Placental pericyte (primary cell): ENCODE measurements at places on chromosomes 2 and 18. TPM values are rescaled to one million over a fixed set of nuclear protein-coding genes. Genes with fewer than 3 reads are reported as not detected.

Gene ALPP
- total RNA-seq, result under 0.01 TPM in 1 of 2 replicates, not detected in the other

Gene ALK
- 0.29 TPM in 1 of 2 replicates, not detected in the other for total RNA-seq

Gene GALNT3
- 4.6 and 11.7 TPM in 2 replicates for total RNA-seq

Gene BMP10
- 0.44 TPM in 1 of 2 replicates, not detected in the other for total RNA-seq

Gene PID1
- total RNA-seq, result 23.6 and 35.0 TPM in 2 replicates

Gene INHBB
- total RNA-seq, result not detected in 2 replicates

Gene DLGAP1
- 0.43 and 3.1 TPM in 2 replicates for total RNA-seq

Gene POLE4
- 14.2 and 24.7 TPM in 2 replicates for total RNA-seq

Gene DSG1
- total RNA-seq, result not detected in 2 replicates

Gene FAP
- total RNA-seq, result 247 and 272 TPM in 2 replicates

Gene PARD6G
- total RNA-seq, result 0.88 and 4.4 TPM in 2 replicates

Gene NLRC4
- total RNA-seq, result not detected in 2 replicates

Gene LYG1
- 0.44 TPM in 1 of 2 replicates, not detected in the other for total RNA-seq

Gene TMEM178A
- 0.14 and 0.88 TPM in 2 replicates for total RNA-seq

Gene ASAP2
- 40.9 and 76.5 TPM in 2 replicates for total RNA-seq

Gene VSNL1
- 0.22 and 1.9 TPM in 2 replicates for total RNA-seq

Gene GPBAR1
- total RNA-seq, result 0.14 and 0.22 TPM in 2 replicates

Gene GPR155
- 1.6 and 5.0 TPM in 2 replicates for total RNA-seq

Gene GDF7
- under 0.01 TPM in 2 replicates for total RNA-seq

Gene VAMP5
- total RNA-seq, result 14.7 and 22.8 TPM in 2 replicates

Gene MOGAT1
- not detected in 2 replicates for total RNA-seq

Gene MERTK
- total RNA-seq, result 0.14 and 0.44 TPM in 2 replicates

Gene AKAIN1
- not detected in 2 replicates for total RNA-seq

Gene SCG2
- 3.0 and 5.3 TPM in 2 replicates for total RNA-seq

Gene KLHL30
- total RNA-seq, result 0.43 and 1.1 TPM in 2 replicates

Gene STON1
- 8.4 and 20.1 TPM in 2 replicates for total RNA-seq

Gene TXNDC2
- total RNA-seq, result 0.14 and 0.22 TPM in 2 replicates

Gene CHRNG
- total RNA-seq, result not detected in 2 replicates

Gene SAG
- total RNA-seq, result not detected in 2 replicates

Gene STK36
- 24.7 and 33.1 TPM in 2 replicates for total RNA-seq
